EH (cell line): ENCODE measurements at places on chromosomes 7 and 10.

GRCh38 chr7:135922263-135922662, 54.9 kb downstream of the MTPN start:
- no peak for DNase-seq

- DNase-seq: no peak
Measured at GRCh38 chr7:174716-175115, 17.7 kb upstream of the FAM20C start.

DNA sequence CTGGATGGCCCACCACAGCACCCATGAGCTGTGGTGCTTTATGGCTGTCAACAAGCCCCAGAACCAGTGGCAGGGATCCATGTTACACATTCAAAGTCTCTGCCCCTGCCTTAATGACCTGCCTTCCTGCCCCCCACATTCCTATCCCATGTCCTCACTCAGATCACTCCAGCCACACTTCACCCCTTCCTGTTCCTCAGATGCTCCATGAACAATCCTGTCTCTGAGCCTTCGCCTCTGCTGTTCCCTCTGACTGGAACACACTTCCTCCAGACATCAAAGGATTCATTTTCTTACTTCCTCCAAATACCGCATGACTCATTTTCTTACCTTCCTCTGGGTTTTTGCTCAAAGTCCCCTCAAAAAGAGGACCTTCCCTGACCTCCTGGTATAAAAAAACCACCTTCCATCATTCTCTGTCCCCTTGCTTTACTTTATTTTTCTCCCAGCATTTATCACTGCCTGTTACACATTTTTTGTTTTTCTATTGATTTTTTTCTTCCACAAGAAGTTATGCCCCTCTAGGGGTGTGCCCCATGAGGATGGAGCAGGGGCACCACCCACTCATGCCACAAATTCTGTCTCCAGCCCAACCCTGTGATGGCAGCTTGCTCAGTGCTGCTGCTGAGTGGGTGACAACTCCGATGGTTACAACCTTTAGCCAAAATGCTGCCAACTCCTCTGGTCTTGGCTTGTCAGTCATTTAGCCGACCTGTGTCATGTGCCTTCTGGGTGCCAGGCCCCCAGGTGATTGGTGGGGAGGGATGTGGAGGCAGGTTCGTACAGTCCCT, 18.2 kb downstream of the COL13A1 start:
- peak; percentile 89 for DNase-seq

- DNase-seq: no peak
Measured at GRCh38 chr7:150994838-150995510, 4.2 kb downstream of the NOS3 start.

GRCh38 chr10:92688927-92689662, 660 bp upstream of the HHEX start:
- DNase-seq: peak; percentile 41

GRCh38 chr10:16843252-16843870, 26.1 kb upstream of the RSU1 start:
- peak; percentile 81 for DNase-seq

- DNase-seq: no peak
Measured at GRCh38 chr7:140170375-140170774, 6.4 kb downstream of the KDM7A start.

DNA sequence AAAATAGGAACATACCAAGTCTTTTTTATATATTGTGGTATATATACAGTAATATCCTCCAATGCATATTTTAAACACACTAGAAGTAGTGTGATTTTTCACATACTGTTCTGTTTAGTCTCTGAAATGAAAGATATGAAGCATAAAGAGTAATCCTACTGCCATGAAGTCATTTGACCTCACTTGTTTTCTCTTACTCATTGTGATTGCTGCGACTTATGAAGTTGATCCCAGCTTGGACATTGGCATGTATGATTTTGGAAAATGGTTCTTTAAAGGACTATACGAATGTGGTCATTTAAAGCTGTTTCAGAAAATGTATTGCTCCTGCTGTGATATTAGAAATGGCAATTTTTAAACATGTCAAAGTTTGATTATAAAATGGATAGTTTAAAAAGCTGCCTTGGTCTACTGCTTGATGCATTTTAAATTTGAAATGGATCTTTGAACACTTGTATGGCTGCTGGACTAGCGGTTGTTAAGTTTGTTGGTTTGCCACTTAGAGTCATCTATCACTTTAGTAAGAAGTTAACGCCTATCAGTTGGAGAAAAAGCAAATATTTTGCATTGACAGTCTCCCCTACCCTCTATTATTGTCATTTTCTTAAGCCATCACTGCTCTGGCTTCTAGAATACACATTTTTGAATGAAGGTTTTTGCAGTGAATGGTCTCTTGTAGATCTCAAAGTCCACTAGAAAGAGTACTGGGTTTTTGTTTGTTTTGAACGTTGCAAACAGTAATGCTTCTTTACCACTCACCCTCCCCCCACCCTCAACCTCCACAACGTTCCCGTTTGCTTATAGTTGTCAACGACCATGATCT, 881 bp upstream of the PCGF5 start:
- no peak for DNase-seq

DNA sequence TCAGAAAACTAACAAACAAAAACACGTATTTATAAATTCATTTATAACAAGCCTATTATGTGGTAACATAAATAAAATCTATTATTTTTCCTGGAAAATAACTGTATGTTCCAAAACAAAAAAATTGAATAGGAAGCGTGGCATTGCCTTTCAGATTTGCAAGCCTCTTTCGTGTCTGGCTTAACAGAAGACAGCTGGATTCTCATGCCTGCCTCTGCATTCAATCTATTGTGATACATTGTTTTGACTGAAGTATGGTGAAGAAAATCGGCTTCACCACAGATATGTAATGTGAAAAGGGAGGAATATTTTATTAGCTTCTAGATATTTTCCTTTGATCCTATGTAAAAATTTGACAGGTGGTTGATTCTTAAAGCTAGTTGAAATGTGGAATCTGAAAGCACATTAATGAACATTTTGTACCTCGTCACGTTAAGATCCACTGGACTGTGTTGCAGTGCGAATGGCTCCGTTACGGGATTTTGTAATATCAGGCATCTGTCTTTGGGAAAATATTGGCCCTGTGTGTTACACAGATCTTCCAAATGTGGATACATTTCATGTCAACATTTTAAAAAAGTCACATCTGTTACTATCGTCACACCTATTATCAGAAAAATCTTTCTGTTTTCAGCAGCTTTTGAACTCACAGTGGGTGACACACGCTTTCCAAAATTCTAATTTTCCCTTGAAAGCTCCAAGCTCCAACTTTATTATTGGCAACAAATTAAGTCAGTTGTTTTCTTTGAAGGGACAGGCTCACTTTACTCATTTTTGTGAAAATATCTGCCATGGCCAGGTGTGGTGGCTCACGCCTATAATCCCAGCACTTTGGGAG, 26.2 kb downstream of the PALD1 start:
- no peak for DNase-seq

DNA sequence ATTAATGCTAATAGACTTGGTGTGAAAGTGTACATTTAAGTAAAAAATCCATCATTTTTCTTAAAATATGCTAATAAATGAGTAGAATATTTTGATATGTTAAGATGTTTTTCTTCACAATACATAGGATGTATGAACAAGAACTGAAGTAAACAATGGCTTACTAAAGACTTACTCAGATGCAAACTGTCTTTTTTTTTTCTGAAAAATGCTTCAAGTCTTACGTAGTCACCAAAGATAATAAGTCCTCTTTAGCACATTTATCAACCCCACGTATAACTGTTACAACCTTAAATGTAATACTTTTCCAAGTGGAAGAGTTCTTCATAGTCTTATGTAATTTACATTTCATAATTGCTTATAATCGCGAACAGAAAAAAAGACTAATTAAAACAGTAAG, 54.8 kb downstream of the MDFIC start:
- no peak for DNase-seq

GRCh38 chr7:138483531-138483930, 23.5 kb downstream of the TRIM24 start:
- no peak for DNase-seq

GRCh38 chr7:155448632-155449007, 9.3 kb upstream of the EN2 start:
- no peak for DNase-seq

GRCh38 chr10:81095238-81095637, 557.5 kb downstream of the SH2D4B start:
- no peak for DNase-seq

- DNase-seq: no peak
Measured at GRCh38 chr7:6612819-6613218, 2.6 kb upstream of the ZNF853 start.

DNA sequence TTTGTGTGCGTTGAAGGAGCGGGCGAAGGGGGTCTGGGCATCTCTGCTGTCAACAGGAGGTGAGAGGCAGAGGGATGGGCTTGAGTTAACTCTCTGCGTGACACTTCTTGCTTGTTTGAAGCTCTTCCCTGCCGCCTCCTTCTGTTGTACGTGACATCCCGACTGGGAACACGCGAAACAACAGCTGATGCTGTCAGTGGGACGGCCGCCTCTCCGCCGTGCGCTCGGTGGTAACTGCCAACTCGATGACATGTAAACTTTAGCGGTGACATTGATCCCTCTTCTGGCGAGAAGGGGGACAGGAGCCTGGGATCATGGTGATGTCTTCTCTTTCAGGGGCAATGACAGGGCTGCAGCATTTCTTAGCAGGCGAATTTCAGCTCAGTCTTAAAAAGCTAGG, 394.5 kb downstream of the TYW1 start:
- DNase-seq: no peak

DNA sequence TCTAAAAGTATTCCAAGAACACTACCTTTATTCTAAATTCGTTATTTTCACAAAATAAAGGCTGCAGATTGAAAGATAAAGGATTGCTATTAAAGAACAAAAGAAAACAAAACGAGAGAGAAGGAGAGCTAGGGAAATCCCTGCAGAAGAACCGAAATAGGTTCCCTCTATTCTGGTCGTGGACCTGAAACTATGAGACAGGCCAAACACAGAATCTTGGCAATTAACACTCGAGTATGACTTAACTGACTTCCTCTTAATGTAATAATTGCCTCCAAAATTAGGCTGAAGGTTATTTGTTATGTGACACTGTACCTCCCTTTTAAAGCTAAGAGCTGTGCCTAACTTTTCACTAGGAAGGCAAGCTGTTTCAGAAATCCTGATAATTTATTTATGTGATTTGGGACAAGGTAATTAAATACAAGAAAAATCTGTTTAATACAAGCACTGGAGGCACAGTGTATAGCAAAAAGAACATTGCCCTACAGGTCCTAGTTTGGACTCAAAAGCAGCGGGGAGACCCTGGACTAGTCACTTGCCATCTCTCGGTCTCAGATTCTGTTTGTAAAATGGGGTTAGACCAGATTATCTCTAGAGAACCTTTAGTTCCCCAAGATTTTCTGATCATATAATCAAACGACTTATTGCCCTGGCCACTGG, 11.6 kb downstream of the NAMPT start:
- DNase-seq: no peak

GRCh38 chr10:61098966-61099365, 155.0 kb upstream of the RHOBTB1 start:
- DNase-seq: peak; percentile 22

DNA sequence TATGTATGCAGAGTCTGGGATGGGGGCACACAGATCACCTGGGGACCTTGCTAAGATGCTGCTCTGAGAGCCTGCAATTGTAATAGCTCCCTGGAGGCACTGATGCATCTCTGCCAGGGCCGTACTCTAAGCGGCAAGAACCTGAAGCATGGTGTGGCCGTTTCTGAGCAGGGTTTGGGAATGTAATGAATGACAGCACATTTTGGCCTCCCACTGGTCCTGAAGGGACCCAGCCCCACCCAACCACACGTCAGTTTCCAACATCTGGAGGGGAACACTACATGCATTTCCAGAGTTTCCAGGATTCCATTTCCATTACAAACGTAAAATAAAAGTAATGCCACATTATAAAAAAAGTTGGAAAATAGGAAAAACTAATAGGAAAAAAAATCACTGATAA, 14.0 kb downstream of the ZCCHC24 start:
- DNase-seq: no peak

- DNase-seq: no peak
Measured at GRCh38 chr10:3042589-3042988, 24.8 kb upstream of the PFKP start.

DNA sequence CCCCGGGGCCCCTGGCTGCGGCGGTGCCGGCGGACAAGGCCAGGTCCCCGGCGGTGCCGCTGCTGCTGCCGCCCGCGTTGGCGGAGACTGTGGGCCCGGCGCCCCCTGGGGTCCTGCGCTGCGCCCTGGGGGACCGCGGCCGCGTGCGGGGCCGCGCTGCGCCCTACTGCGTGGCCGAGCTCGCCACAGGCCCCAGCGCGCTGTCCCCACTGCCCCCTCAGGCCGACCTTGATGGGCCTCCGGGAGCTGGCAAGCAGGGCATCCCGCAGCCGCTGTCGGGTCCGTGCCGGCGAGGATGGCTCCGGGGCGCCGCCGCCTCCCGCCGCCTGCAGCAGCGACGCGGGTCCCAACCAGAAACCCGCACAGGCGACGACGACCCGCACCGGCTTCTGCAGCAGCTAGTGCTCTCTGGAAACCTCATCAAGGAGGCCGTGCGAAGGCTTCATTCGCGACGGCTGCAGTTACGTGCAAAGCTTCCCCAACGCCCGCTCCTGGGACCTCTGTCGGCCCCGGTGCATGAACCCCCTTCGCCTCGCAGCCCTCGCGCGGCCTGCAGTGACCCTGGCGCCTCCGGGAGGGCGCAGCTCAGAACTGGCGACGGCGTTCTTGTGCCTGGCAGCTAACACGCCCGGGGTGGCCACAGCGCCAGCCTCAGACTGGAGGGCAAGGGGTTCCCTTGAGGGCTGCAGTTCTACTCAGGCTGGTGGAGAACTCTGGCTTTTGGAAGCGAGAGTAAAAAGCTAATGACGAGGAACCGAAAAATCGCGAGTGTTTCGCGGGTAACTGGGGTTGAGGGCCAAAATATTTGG, 804 bp downstream of the FRAT1 start:
- peak; percentile 35 for DNase-seq

- peak; percentile 1 for DNase-seq
Measured at GRCh38 chr10:63337455-63338251, 128.1 kb downstream of the JMJD1C start.

- DNase-seq: peak; percentile 97
Measured at GRCh38 chr10:50325449-50326171, 74.3 kb upstream of the ASAH2 start.

DNA sequence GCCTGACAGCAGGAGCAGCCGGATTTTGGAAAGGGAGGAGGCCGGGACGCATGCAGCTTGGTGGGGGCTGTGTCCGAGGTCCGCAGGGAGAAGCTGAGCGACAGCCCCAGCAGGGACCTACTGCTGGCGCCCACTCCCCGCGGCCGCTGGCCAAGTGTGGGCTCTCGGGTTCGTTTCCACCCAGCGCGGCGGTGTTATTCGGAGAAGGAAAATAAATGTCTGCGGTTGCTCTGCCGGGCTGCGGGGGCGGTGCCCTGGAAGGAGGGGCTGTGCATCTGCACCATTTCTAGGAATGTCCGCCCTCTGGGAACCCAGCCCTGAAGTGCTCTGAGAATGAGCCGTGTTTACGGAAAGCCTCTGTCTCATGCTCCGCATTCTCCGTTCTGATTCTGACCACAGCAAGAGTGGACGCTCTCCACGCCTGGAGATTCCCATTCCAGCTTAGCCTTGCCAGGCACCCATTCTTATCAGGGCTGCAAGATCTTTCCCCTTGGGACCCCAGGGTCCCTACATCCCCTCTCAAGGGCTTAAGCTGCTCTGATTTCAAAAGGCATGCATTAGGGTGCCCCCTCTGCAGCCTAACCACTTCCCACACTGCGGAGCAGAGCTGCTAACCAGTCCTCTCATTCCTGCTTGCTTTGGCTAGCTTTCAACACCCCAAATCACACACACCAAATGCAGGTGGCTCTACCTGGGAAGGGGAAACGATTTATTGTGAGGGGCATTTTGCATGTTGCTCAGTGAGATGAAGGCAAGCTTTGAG, 256.6 kb upstream of the GLI3 start:
- peak; percentile 88 for DNase-seq
